ENCODE measurements at places on chromosomes 3 and 15.
A peak's percentile ranks its signal among the peaks of the same experiment; 100 is the strongest.

DNA sequence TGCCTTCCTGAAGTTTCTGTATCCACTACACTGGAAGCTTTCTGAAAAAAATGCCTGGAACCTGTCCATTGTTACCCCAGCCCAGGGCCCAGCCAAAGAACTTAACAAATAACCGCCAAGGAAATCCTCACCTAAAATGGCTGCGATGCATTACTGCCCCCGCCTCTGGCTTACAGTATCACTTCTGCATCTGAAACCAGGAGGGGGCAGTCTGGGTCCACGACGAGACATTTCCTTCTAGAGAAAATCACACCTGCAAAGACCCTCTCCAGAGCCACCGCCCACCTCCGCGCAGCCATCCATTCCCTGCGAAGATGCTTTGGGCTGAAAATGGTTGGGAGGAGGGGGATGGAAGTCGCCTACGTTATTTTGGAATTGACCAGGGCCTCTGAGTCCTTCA lies 22.4 kb upstream of the CELF6 start:
- DNase-seq = no peak

- DNase-seq = no peak
These were observed 17.1 kb downstream of the PML start for GRCh38 chr15:74011610-74012009.

DNA sequence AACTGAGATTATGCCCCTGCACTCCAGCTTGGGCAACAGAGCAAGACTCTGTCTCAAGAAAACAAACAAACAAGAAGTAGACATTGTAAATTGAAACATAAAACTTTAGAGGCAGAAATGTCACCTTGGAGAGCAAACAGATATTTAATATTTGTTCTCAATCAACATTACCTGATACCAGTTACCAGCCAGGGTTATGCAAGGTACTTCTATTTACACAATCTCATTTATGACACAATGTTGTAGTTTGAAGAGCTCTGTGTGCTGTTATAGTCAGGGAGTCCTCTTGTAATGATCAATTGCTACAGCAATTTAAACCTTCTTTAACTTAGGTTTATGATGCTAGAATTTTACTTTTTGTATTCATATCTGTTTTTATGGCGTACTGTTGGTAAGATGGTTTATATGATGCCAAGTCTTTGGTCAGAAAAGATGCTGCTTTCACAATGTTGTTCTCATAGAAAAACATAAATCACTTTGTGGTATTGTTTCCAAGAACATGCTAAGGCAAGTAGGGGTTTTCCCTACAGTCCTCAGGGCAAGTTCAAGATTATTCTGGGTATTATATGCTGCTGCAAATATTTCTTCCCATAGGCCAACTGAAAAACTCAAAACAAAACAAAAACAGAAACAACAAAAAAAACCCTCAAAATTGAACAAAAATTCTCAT lies 173.5 kb downstream of the TNIK start:
- DNase-seq = no peak

GRCh38 chr3:61996366-61996765 lies 377.0 kb downstream of the FEZF2 start:
- DNase-seq = no peak

- DNase-seq = peak; percentile 31
These were observed 8.9 kb upstream of the NSMCE3 start for GRCh38 chr15:29278436-29279105.

- DNase-seq = no peak
These were observed 25.9 kb downstream of the RNF111 start for GRCh38 chr15:59013246-59013873.

- peak; percentile 57 for DNase-seq
These were observed 23.1 kb upstream of the EIF4A2 start for GRCh38 chr3:186760141-186760833.

DNA sequence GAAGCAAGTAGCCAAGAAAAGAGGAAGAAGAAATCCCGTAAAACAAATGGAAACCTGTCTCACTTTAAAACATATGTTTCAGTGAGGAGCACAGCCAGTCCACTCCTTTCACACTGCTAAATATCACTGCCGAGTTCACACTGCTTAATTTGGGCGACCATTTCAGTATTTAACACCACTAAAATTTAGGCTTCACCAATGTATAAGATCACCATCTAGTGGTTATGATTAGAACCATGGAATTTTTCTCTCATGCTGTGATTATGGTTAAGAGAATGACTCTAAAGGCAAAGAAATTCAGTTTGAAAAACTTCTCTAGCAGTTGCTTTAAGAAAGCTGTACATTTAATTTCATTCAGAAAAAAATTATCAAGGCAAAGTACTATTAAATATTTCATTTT lies 16.6 kb downstream of the SLC4A7 start:
- DNase-seq = no peak

GRCh38 chr3:141411251-141411771 lies 43.0 kb downstream of the ZBTB38 start:
- DNase-seq = no peak

GRCh38 chr15:28912422-28912821 lies 26.6 kb downstream of the APBA2 start:
- DNase-seq = no peak

DNA sequence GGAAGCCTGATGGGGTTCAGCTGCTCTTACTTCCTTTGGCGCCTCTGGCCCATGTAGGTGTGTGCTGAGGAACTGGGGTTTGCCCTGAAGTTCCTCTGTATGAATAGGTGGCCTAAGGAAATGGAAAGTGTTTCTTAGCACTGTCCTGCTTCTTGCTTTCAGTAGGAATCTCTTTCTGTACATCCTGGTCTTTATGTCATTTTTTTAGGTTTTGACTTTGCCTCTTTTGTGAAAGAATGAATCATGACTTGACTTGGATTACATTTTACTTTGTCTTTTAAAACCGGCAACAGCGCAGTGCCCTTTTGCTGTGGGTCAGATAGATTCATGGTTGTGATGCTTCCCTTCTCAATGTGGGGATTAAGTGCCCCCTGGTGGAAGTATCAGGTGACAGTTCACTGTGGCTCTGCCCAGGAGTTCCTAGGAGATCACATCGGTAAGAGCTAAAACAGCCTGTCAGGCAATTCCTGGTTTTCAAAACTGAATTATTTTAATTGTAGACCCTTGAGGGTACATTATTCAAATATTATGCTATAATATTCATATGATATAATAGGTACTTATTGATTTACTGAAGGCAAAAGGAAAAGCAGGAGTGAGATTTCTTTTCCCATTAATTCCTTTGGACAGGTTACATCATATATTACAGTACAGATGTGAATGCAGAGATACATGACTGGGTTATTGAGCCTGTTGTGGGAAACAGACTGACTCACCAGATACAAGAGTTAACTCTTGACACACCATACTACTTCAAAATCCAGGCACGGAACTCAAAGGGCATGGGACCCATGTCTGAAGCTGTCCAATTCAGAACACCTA lies 95.4 kb downstream of the HCN4 start:
- DNase-seq = peak; percentile 54

- DNase-seq = no peak
These were observed 115.7 kb upstream of the TJP1 start for GRCh38 chr15:29937956-29938355.

DNA sequence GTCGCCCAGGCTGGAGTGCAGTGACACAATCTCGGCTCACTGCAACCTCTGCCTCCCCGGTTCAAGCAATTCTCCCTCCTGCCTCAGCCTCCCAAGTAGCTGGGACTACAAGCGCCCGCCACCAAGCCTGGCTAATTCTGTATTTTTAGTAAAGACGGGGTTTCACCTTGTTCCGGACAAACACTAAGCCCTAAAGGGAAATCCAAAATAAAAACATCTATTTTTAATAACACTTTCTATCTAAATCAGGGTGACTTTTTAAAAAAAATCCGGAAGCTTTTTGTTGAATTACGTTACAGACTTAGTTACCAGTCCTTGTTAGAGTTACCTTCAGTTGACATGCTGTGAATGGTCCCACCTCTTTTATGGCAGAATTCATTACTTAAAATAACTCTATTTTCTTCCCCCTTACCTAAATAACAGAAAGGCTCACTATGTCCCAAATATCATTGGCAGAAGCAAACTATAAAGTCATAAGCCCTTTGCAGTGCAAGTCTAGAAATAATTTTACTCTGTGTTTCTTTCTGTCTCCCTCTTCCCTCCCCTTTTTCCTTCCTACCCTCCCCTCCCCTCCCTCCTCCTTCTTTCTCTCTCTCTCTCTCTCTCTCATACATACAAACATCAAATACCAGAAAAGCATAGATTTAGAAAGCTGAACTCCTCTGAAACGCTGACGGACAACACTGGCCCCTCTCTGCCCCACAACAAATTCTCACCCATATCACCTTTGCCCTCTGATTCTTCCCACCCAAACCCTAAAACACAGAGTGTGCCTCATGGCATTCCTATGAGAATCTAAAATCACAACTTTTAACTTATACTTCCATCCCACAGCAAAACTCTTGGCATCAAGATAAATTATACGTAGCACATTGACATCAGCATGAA lies 18.3 kb downstream of the THBS1 start:
- DNase-seq = no peak

DNA sequence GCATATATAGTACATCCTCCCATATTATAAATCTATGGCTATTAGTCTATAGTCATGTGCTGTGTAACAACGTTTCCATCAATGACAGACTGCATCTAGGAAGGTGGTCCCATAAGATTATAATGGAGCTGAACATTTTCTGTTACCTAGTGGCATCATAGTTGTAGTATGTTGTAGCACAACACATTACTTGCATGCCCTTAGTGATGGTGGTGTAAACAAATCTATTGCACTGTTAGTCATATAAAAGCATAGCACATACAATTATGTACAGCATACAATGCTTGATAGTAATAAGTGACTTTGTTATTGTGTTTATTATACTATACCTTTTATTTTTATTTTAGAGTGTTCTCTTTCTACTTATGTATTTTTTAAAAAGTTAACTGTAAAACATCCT lies 37.4 kb upstream of the TNFSF10 start:
- DNase-seq = no peak

- DNase-seq = no peak
These were observed 53.4 kb downstream of the FILIP1L start for GRCh38 chr3:100060685-100061484.

DNA sequence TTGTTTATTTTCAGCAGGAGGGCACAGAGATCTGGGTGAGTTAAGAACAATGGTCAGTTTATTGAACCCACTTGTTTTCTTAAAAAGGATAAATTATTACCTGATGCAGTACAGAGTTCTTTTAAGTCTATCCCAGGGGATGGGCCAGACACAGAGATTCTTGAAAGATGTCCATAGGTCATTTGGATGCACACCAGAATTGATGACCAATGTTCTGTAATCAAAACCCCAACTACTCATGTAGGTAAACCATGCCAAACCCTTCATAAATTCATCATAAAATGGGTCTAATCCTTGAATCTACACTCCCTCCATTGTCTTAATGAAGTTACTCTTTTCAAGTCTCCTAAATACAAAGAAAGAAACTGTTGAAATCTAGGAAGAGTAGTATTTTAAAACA lies 273.0 kb upstream of the COL8A1 start:
- DNase-seq = no peak

DNA sequence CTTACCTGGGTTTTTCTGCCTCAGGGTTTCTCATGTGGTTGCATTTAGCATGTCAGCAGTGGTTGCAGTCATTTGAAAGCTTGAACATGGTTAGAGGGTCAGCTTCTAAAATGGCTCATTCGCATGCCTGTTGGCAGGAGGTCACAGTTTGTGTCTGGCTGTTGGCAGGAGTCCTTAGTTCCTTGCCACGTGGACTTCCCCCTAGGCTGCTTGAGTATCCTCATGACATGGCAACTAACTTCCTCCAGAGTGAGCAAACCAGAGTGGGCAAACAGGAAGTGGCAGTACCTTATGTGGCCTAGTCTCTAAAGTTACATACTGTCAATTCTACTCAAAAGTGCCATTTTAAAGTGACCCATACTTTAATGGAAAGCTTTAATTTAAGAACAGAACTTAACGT lies 3.4 kb upstream of the UNC13C start:
- no peak for DNase-seq

DNA sequence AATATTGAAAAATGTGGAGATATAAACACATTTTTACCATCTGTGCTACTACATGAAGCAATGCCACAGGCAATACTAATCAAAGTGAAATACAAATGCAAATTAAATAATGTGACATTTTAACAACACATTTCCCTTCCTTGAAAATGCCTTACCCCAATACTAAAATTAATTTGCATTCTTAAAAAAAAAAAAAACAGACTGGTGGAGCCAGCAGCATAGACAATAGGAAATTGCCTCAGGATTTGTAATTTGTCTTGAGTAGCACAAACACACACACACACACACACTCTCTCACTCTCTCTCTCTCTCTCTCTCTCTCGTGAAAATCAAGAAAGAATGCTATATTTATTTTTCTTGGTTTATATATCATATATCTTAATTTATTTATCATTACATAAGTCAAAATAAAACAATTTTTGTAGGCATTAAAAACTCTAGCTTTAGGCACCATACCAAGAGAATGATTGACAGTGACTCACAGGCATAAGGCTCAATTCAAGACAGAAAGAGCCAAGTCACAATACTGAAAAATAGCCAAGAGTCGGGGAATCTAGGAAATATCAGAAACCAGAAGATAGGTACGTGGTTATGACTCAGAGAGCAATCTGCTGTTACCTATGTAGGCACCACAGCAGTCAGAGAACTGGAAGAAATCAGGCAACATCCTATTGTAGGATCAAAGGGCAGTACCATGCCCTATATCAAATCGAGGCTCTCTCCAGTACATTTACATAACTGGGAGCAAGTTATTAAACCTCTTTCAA lies 23.0 kb downstream of the SUCNR1 start:
- DNase-seq = no peak

- DNase-seq = no peak
These were observed 16.0 kb downstream of the NR2F2 start for GRCh38 chr15:96346409-96346970.

- no peak for DNase-seq
These were observed 139.1 kb downstream of the TLE3 start for GRCh38 chr15:69958496-69959084.

GRCh38 chr3:160403796-160404470 lies 4.5 kb downstream of the SMC4 start:
- no peak for DNase-seq

GRCh38 chr15:90686435-90687218 lies 30.5 kb upstream of the BLM start:
- DNase-seq = no peak

DNA sequence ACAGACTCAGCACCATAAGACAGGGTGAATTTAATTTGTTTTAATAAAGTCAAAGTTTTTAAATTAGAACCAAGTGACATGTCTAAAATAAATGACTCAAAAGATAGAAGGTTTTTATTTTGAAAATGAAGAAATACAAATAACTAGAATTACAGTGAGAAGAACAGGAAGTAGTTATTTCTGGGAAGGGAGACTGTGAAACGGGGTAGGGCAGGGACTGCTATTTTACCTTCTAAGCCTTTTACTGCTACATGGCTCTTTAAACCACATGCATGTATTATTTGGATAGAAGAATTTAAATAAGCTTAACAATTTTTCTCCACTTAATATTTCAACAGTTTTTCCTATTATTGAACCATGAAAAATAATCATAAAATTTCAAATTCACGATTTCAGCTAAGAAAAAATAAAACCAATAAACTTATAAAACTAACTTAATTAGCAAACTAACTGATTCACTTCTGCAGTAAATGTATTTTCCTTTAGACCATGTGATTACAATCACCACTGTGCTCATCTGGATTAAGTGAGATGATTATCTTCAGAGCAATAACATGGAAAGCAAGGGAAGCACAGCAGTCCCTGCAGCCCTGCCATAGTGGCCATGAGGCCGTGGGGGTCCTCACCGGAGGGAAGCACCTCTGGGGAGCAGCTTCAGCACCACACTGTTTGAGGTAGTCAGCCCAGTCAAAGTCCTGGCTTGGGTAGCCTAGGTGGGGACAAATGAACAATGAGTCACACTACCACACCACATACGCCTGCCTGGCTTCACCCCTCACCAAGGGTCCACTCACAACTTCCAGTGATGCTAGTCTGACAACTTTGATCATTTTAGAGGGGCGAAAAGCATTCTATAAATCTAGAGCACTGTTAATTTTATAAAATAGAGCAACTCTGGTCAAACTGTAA lies 28.3 kb upstream of the STIMATE start:
- no peak for DNase-seq
